ENCODE measurements at places on chromosomes 7 and 10.
A peak's percentile ranks its signal among the peaks of the same experiment; 100 is the strongest.

DNA sequence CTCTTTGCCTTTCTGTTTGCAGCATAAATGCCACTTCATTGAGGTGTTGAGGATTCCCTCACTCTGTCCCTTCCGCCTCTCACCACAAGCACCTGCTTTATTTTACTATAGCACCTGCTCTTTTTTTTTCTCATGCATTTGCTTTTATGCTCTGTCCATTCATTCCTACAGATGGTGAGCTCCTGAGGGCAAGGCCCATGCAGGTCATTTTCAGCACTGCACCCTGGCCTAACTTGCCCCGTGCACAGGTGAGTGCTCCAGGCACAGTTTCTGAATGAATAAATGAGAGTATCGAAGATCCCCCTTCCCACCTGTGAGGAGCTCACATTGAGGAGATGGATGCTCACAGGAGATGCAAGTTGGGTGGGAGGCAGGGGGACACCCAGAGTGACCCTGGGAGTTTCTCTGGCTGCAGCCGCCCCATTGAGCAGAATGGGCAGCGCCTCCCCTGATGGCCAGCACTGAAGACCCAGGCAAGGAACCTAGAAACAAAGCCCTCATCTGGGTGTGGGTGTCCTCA is 1.2 kb upstream of the AKR1E2 start:
- no peak for DNase-seq

GRCh38 chr10:92699193-92699517 is 9.4 kb downstream of the HHEX start:
- no peak for DNase-seq

GRCh38 chr10:89952751-89953150 is 251.4 kb downstream of the KIF20B start:
- no peak for DNase-seq

DNA sequence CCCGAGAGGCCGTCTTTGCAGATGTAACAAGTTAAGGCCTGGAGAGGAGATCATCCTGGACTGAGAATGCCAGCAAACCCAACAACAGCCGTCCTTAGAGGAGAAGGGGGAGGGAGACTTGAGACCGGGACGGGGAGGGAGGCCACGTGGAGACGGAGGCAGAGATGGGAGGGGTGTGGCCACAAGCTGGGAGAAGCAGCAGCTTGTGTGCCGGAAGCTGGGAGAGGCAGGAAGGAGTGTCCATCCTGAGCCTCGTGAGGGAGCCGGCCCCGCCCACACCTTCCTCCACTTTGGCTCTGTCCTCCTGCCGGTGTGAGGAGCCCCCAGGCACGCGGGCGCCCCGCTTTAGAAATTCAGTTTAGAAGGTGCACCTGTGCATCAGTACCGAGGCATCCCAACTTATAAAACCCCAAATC is 95.7 kb downstream of the DNAJB6 start:
- DNase-seq, result peak; percentile 13

DNA sequence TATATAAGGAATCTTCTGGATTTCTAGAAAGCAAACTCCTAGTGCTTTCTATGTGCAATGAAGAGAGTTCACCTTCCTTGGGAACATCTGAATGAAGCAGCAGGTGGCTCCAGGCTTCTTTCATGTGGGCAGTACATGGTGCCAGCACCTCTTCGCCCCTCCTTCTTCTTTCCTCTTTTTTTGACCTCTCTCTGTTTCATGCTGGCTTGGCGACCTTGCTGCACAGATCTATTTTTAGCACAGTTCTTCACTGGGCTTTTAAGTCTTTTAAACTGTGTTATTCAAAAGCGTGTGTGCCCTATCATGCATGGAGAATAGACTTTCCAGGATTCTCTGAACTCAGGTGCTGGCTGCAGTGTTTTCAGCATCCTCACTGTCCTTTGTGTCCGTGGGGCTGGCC is 400.3 kb upstream of the PRKCQ start:
- DNase-seq, result no peak

DNA sequence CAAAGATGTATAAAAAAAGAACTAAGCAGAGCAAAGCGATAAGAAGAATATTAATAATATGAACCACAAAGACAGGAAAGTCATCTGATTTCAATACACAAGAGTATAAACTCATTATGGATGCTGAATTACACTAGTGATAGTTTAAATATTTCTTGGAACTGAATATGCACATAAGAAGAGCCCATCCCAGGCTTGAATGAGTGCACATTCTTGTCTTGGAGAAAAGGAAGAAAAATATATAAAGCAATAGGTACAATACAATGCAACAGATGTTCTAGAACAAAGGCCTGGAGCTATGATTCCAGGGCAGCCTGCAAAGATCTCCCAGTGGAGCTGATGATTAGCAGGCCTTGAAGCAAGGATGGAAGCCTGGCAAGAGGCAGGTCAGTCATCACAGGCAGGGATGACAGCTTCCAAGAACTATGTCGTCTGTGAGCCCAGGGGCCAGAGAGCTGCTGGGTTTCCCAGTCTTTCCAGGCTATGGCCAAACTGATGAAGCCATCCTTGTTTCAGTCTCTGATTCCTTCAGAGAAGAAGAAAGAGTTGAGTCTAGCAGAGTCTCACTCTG is 277.6 kb downstream of the KCNMA1 start:
- DNase-seq, result no peak

DNA sequence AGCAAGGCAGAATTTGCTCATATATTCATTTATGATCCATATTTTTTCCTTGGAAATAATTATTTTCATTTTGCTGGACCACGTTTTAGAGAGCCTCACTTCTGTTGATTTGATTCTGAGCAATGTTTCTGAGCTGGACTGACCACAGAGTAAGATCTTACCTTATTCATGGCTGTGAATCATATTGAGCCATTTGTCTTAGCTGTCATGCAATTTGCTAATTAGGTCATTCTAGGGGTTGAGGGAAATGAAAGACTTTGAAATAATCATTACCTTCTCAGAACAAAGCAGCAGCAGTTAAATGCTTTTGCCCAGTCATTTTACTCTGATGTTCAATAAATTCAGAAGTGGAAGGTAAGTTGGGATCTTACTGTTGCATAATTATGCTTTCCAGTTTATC is 251.4 kb downstream of the SDK1 start:
- no peak for DNase-seq

DNA sequence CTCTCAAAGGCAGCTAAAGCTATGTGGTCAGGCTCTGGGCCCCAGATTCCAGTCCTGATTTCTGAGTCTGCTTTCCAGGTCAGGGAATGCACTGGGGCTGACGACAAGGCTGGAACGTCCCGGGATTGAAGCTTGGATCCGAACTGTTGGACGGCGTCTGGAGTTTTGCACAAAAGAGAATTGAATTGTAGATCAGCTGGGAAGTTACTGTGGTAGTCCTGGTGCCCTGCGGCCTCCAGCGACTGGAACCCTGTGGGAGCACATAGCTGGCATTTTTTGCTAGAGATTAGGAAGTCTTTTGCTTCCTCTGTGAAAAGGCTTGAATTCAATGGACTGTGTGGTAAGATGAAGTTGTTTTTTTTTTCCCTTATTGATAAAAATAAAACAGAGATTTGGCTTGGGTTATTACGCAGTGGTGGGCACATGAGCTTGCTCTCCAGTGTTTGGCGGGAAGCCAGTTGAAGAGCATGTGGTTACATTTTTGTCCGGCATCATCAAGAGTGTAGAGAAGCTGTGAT is at the start of gene HK1:
HK1 (plus strand) TSS at position 51 of the 518 bp plus-strand sequence.
- no peak for DNase-seq

GRCh38 chr7:25262586-25262985 is 34.3 kb upstream of the NPVF start:
- DNase-seq, result no peak

GRCh38 chr10:104406715-104407650 is 53.4 kb downstream of the CFAP58 start:
- no peak for DNase-seq

DNA sequence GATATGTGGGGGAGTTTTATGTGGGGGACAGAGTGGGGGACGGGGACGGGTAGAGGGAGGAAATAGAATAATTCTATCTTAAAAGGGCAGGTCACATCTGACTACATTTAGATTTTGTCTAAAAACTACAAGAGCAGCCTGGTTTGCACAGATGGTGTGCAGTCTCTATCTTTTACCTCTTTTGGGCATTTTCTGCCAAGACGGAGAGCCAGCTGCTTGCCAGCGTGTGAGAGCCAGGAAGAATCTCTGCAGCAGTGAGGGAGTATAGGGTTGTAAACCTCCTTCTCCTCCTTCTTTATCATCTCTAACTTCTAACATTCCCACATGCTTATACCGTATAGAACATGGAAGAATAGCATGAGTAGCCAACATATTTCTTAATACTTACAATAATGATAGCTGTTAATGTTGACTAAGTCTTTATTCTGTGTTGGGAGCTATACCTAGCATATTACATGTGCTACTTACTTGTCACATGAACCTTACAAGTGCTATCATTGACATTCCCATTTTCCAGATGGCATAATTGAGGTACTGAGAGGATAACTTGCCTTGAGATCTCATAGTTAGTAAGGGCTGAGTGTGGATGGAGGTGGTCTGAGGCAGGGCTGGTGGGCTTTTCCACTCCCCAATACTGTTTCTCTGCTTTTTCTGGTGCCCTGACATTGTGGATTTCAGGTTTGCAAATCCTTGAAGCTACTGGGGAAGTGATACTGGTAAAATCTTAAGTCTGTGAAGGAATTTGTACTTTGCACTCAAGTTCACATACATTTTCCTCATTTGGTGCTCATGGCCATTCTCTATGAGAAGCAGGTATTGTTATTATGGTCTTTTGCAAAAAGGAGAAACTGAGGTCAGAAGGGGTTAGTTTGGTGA is 1.1 kb downstream of the ENTPD1 start:
- DNase-seq, result no peak

GRCh38 chr7:11009631-11010030 is 36.0 kb downstream of the PHF14 start:
- no peak for DNase-seq

DNA sequence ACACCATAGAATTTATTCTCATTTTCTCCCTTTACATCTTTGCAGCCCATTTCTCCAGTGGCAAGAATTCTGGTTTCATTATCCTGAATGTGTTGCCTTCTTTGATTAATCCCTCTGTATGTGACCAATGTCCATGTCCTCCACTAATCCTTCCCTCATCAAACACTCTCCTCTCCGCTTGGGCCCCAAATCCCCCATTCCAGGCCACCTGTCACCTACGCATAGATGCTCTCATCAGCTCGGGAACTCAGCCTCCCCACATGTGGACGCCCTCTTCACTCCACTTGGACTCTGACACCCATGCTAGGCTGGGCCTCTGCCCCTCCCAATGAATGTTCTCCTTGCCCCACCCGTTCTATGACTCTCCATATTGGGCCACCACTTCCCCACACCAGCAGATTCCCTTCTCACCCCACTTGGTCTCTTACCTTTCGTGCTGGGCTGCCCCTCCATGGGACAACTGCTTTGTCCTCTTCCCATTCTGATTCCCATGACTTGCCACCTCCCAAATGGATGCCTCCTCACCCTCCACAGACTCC is 18.7 kb upstream of the RBM20 start:
- no peak for DNase-seq

- no peak for DNase-seq
Measured at GRCh38 chr7:27462575-27463270, 200.0 kb downstream of the HIBADH start.

- DNase-seq, result no peak
Measured at GRCh38 chr7:2446676-2447075, 29.5 kb downstream of the GRIFIN start.

DNA sequence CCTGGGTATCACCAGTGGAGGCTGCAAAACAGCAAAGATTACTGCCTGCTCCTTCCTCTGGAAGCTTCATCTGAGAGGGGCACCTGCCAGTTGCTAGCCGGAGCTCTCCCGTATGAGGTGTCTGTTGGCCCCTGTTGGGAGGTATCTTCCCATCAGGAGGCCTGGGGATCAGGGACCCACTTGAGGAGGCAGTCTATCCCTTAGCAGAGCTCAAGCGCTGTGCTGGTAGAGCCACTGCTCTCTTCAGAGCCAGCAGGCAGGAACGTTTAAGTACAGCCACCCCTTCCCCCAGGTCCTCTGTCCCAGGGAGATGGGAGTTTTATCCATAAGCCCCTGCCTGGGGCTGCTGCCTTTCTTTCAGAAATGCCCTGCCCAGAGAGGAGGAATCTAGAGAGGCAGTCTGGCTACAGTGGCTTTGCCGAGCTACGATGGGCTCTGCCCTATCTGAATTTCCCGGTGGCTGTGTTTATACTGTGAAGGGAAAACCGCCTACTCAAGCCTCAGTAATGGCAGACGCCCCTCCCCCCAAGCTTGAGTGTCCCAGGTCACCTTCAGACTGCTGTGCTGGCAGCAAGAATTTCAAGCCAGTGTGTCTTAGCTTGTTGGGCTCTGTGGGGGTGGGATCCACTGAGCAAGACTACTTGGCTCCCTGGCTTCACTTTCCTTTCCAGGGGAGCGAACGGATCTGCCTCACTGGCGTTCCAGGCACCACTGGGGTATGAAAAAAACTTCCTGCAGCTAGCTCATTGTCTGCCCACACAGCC is 19.6 kb downstream of the SEMA3E start:
- DNase-seq, result no peak

DNA sequence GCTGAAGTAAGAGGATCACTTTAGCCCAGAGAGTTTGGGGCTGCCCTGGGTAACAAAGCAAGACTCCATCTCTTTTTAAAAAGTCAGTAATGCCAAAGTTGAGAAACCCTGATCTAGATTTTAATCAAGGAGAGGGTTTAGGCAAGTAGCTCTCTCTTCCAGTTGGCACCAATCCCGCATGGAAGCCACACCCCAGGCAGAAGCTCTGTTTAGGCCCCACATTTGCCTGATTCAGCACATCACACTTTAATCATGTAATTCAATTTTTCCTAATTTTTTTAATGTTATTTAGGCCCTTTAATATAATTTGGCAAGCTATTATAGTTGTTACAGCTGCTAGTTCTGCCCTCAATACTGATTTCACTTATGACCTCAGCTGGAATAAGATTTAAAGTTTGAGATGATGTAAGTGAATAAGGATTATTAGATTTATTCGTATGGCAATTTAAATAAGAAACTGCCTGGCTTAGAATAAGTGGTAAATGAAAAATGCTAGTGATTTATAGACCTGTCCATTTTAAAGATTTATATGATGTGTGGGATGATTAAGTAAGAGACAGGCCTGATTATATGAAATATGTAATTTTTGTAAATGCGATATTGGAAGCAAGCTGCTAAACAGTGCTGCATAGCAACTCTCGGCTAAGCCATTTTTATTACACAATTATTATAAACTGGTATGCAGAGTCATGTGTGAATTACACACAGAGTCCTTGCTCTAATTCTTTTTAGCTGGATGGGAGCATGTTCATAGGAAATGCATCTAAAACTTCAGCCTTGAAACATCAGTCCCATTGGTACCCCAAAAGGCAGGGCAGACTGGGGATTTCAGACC is 80.2 kb upstream of the NFE2L3 start:
- no peak for DNase-seq

- DNase-seq, result no peak
Measured at GRCh38 chr7:69060516-69060915, 537.8 kb upstream of the AUTS2 start.
